ENCODE measurements at places on chromosomes 5 and 9.

DNA sequence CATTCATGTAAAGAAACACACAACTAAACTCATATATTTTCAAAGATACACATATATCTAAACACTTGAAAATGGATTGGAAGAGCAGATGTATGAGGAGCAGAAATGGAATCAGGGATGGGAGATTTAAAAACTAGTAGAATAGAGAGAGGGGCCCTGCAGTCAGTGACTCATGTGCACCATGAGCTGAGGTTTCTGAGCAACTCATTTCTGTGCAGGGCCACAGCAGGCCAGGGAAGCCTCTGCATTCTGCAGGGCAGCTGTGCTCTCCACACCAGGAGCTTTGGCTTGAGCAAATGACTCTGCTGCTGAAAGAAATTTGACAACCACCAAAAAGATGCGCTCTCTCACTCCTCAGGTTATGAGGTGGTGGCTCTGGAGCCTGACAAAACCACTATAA, 27.1 kb downstream of the LHX6 start:
- DNase-seq: peak; percentile 56

DNA sequence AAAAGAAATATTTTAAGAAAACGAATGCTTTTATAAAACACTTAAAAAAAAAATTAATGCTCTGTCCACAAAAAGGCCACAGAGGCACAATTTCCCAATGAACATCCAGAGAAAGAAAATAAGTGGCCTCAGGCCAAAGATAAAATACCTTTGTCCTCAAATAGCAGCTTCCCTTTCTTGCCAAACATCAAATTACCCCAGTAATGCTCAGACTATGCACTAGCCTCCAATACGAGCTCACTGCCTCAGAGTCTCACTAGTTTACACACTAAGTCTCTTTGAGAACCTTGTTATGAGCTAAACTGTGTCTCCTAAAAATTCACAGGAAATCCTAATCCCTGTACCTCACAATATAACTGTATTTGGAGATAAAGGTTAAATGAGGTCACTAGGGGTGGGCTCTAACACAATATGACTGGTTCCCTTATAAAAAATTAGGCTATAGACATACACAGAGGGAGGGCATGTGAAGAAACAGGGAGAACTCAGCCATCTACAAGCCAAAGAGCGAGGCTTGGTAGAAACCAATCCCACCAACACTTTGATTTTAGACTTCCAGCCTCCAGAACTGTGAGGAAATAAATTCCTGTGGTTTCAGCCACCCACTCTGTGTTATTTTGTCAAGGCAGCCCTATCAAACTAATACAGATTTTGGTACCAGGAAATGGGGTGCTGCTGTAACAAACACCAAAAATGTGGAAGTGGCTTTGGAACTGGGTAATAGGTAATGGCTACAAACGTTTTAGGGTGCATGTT, 4.4 kb downstream of the MPDZ start:
- peak; percentile 67 for DNase-seq

DNA sequence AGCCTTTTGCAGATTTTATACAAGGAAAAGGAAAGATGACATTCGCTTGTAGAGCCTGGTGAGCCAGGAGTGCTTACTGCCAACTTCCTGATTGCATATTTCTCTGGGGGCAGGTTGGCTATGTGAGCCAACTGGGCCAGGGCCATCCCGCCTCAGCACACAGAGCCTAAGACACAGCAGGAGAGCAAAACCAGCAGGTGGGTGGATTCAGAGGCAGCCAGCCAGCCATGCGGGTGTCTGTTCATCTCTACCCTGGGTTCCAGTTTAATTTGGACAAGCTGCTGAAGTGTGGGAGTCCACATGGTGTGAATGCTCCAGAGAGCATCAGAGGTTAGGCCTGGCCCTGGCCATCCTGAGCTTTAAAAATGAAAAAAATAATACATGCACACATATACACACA, 291.4 kb downstream of the ARHGEF28 start:
- no peak for DNase-seq

- peak; percentile 95 for DNase-seq
Measured at GRCh38 chr5:177378884-177379883, 5.0 kb upstream of the SLC34A1 start.

DNA sequence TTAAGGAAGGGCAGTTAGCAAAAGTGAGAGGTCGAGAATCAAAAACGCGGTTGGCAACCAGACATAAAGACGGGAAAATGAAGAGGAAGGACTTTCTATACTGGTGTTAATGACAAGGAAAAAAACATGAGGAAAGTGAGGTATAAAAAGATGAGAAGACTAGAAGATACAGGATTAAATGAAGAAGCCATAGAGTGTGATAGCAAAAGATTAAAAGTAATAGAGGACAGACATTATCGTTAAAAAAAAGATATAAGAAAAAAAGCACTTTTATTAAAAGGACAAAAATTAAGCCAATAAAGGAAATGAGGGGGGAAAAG, 1.7 kb upstream of the SSBP2 start:
- DNase-seq: no peak

GRCh38 chr9:35852267-35852815, 17.9 kb downstream of the OR13J1 start:
- DNase-seq: no peak

DNA sequence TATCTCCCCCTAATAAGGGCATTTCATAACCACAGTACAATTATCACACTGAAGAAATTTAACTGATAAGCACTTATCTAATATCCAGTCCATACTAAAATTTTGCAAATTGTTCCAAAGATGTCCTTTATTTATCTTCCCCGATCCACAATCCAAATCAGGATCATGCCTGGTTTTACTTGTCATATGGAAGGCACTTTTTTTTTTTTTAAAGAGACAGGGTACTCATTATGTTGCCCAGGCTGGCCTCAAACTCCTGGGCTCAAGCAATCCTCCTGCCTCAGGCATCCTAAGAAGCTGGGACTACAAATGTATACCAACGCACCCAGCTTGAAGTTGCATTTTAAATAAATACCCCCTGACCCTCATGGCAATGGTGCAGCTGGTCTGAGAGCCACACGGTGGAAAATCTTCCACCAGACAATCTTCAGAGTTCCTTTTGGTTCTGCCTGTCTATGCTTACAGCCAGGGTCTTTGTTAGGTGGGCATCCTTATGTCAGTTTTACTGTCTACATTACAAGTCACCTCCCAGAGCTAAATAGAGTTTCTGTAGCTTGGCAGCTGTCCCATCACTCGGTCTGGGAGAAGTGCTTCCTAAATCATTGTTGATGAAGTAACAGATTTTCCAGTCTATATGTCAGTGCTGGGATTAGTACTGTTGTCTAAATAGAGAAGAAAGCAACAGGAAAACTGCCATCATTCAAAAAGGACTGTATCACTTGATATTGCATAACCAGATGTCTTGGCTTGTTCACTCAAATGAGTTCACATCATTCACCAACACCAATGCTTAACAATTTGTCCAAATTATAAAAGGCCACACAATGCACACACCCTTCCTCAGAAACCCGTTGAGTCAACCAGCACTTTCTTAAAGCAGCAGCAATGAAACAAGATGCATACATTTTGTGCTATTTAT, 26.4 kb downstream of the PTPN3 start:
- DNase-seq: no peak

Measured in brain microvascular endothelial cell (primary cell).